CD4-positive, alpha-beta T cell treated with Interleukin-6 for 4 hours (primary cell): ENCODE measurements at places on chromosomes 3 and 15.
A peak's percentile ranks its signal among the peaks of the same experiment; 100 is the strongest.

GRCh38 chr3:123405021-123405420 is 43.9 kb downstream of the ADCY5 start:
- DNase-seq, result no peak

DNA sequence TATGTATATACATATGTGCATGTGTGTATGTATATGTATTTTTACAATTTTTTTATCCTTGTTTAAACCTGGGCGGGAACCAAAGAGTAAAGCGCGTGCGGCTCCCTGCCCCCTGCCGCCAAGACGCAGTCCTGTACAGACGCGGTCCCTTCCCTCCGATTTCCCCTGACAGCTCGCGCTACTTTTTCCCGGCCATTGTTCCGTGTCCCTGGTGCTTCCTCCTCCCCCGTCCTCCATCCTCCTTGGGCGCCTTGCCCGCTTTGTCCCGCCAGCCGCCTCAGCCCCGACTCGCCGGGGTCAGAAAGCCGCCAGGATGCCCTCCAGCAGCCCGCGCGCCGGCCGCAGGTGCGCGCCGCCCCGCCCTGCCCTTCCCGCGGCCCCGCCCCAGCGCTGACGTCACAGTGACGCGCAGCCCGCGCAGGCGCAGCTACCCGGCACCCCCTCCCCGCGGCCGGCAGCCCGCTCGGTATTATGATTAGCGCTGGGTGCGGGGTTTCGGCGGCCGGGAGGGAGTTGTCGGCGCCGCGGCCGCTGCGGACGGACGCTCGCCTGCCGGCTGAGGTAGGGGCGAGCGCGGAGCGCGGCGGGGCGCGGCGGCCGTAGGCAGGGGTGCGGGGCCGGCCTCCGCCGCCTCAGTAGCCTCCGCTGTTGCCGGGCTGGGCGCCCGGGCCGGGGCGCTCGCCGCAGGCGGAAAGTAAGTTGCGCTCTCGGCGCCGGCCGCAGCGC is at the start of gene SNRK:
SNRK (plus strand) TSS at position 426 of the 726 bp plus-strand sequence. CDS start 16,664 bp downstream, outside the sequence.
- DNase-seq, result peak; percentile 90

GRCh38 chr3:144457758-144458157 is 486.1 kb downstream of the DIPK2A start:
- DNase-seq, result no peak

- no peak for DNase-seq
These were observed 341.4 kb downstream of the OTOL1 start for GRCh38 chr3:161838021-161838420.

DNA sequence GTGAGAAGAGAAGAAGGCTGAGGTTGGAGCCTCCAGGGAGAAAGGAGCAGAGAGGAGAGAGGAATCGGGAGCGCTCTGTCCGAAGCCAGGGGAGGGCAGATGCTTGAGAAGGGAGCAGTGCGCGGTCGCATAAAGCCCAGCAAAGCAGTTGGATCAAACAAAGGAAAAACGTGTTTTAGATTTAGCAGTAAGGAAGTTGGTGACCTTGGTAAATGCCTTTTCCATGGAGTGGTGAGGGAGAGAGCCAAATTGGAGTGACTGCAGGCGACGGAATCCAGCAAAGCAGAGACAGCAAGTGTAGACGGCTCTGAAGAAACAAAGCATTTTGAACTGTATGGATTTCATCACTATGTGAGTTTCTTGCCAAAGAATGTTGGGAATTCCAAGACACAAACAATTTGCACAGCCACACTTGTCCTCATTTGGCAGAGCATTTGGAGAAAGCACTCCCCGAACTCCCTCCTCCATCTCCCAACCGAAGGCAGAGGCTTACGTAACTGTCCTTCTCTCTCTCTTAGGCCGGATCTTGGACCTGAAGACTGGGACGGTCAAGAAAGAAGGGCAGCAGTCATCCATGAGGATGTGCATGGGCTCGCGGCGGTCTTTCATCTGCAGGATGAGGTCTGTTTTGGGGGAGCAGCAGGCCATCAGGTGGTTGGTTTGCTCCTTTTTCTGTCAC is 103.6 kb downstream of the ARNT2 start:
- no peak for DNase-seq

GRCh38 chr3:72405943-72406566 is 442.2 kb downstream of the SHQ1 start:
- DNase-seq, result no peak

GRCh38 chr3:43948013-43948412 is 257.3 kb downstream of the ABHD5 start:
- DNase-seq, result no peak

DNA sequence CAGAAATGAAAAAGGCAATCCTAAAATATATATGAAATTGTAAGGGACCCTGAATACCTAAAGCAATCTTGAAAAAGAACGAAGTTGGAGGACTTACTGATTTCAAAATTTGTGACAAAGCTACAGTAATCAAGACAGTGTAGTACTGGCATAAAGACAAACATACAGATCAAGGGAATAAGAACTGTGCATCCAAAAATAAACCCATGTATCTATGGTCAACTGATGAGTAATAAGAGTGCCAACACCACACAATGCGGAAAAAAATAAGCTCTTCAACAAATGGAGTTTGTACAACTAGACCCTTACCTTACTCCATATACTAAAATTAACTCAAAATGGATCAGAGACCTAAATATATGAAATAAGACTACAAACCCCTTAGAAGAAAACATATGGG is 29.6 kb downstream of the GSK3B start:
- no peak for DNase-seq

GRCh38 chr3:136909187-136909586 is 47.2 kb downstream of the NCK1 start:
- no peak for DNase-seq

GRCh38 chr3:20136231-20136630 is 49.8 kb downstream of the SGO1 start:
- no peak for DNase-seq

- no peak for DNase-seq
These were observed 72.6 kb downstream of the TRAK1 start for GRCh38 chr3:42163622-42164244.

- DNase-seq, result no peak
These were observed 1.2 kb upstream of the PLIN1 start for GRCh38 chr15:89680282-89680873.

GRCh38 chr3:45026957-45027356 is 854 bp downstream of the CLEC3B start:
- no peak for DNase-seq

DNA sequence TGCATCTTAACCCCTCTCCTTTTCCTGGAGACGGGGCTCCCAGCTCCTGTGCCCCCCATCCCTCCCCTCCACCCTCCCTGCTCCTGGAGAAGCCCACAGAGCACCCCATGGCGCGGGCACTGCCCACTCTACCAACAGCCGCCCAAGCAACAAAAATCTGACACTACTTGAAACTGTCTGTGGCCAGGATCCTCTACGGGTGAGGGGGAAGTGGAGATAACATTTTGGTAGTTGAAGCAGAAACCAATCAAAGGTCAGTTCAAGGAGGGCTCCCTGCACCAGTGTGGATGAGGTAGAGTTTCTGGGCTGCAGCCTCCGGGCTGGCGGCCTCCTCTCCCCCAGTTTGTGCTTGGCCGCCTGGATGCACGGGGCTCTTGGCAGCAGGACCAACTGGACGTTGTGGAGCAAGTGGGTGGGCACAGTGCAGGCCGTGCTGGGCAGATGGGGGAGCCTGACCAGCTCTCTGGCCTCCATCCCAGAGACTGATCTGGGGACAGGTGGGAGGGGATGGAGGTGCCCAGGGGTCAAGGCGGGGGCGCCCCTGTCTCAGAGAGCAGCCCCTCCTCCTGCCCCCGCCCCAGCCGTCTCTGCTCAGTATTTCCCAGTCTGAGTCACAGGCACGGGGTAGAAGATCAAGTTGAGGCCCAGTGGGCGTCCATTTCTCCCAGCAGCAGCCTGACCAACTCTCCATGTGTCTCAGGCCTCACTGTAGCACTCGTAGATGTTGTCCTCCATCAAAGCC is 12.8 kb downstream of the H1-8 start:
- no peak for DNase-seq

- no peak for DNase-seq
These were observed 28.5 kb downstream of the TSPAN3 start for GRCh38 chr15:77042245-77042919.

GRCh38 chr3:9392041-9392440 is 5.4 kb upstream of the SETD5 start:
- DNase-seq, result no peak

- DNase-seq, result no peak
These were observed 252.5 kb downstream of the THRB start for GRCh38 chr3:24242012-24242698.
